ENCODE measurements at places on chromosomes 6 and 20.

GRCh38 chr6:2738373-2738979, 12.2 kb downstream of the MYLK4 start:
- DNase-seq: peak; percentile 23

- DNase-seq: no peak
Observed at GRCh38 chr6:26230351-26230750, 134.6 kb upstream of the BTN3A2 start.

DNA sequence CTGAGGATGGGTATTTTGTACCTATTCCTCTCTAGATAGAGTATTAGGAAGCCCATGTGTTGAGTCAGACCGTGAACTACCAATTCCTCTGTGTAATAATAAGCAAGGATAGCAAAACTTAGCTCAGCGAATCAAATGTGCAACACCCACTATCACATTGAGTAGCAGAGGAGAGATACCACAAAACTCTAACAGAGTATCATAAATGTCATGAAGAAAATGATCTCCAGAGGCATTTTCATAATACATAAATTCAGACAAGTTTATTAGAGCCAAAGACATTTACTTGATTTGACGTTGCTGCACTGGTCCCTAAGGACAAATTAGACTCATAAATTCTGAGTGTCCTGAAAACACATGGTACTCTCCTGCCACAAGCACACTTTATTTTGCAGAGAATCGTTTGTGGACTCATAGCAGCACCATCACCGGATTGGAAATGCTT, 245.2 kb downstream of the HAO1 start:
- DNase-seq: no peak

DNA sequence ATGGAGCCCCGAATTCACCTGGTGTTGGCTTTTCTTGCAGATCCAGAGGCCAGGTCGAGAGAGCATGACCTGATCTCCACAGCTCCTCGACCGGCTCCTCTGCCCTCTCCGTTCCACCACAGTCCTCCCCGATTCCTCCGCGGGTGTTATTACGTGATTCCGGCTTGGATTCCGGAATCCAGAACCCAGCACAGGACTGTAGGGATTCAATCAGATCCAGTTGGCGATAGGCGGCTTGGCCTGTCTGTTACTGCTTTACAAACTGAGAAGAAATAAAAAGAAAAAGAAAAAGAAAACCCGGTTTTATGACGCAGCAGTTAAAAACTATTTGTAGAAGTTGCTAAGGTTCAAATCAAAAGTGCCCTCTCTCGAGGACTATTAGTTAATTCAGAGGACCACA, 222.7 kb downstream of the EYA2 start:
- DNase-seq: no peak

DNA sequence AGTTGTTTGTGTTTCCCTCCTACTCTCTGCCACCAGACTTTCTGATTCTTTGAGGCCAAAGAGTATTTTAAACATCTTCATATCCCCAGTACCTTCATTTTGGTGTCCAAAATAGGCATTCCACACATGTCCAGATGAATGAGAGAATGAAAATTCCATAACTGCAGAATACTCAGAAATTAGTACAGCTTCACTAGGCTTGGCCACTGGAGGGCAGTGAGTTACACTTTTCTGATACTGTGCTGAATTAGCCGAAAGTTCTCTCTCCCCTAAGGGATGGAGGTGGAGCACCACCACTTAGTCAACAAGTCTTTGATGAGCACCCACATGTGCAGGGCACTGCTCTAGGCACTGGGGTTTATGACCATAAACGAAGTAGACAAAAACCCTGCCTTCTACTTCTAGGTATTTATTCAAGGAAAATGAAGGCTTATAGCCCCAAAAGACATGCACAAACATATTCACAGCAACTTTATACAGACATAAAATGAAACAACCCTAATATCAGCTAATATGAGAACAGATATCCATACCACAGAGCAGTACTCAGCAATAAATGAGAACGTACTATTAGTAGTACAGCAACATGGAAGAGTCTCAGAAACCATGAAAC, 46.1 kb upstream of the TMEM217 start:
- DNase-seq: no peak

GRCh38 chr6:44073612-44074438, 53.4 kb downstream of the MRPL14 start:
- DNase-seq: no peak

- DNase-seq: no peak
Observed at GRCh38 chr6:78966542-78966941, 99.2 kb downstream of the IRAK1BP1 start.

GRCh38 chr6:20630617-20631548, 96.6 kb downstream of the CDKAL1 start:
- DNase-seq: no peak

DNA sequence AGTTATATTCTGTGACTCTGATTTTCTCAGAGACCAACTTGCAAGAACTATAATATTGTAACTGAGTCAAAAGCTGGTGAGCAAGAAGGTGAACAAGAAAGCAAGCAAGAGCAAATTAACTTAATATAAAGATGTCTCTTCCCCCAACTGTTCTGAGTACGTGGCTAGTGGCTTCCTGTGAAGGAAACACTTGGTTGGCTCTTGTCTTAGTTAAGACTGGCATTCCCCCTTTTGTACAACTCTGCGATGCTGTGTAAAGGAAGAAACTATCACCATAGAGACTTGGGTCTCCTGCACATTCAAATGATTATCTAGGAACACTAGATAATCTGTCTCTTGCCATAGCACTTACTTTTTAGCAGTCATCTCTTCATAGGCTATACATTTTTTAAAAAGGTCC, 47.3 kb upstream of the TNFAIP3 start:
- no peak for DNase-seq

- no peak for DNase-seq
Observed at GRCh38 chr20:44026647-44027342, 112.1 kb downstream of the TOX2 start.

GRCh38 chr6:143224516-143224915, 163.8 kb downstream of the AIG1 start:
- DNase-seq: no peak

DNA sequence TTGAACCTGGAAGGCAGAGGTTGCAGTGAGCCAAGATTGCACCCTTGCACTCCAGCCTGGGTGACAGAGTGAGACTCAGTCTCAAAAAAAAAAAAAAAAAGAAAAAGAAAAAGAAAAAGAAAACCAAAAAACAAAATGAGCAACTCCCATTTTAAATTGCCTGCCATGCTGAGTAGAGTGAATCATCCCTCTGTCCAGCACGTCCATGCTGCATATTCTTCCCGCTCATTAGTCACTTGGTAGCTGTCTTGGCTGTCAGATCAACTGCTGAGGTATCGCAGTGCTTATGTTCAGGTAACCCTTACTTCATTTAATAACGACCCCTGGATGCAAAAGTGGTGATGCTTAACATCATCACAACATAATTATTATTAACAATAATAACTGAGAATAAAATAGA, 72.6 kb upstream of the RNF24 start:
- no peak for DNase-seq

DNA sequence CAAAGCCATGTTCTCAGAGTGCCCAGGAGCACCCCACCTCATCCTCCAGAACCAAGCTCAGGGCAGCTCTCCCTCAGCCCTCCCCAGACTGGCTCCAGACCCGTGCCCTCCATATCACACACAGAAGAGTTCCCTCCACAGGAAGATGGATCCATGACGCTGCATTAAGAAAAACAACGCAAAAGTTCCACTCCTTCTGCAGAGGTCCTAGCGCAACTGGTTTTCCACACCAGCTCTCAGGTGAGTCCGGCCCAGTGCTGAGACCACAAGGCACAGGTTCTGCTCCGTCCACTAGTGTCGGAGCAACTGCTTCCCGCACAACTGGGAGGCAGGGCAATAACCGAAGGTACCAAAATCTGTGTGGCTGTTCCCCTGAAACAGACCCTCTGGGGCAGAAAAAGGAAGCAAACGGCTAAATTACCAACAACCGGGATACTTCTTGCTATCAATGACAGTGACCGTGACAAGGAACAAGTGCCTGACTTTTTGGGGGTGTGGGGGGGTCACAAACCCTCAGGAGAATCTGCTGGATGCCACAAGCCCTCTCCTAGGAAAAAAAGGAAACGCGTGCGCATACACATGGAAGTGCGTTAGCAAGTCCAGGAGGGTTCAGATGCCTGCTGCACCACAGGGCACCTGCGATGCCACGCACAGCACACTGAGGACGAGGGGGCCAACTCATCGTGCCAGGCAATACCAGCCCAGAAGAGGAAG, 49.2 kb downstream of the MYH7B start:
- no peak for DNase-seq

GRCh38 chr6:47974106-47974505, 136.9 kb downstream of the PTCHD4 start:
- DNase-seq: no peak

GRCh38 chr20:2451939-2452732, 18.5 kb downstream of the SNRPB start:
- DNase-seq: peak; percentile 47

- DNase-seq: no peak
Observed at GRCh38 chr6:35729722-35730121, 7.1 kb upstream of the ARMC12 start.

DNA sequence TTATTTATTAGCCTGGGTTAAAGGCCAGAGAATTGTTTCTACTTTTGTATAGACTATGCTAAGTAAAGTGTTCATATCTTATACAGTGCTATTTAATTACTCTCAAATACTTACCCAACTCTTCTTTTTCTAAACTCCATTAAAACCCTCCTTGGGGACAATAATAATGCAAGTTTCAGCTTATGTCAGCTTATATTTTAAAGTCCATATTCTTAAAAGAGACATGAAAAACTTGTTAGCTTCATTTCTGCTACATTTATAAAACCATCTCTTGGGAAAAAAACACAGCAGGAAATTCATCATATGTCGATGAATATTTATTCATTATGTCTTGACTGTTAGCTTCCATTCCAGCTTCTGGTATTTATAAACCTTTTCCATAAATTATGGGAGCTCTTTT, 71.9 kb upstream of the SDHAF4 start:
- no peak for DNase-seq
